Fibroblast of lung (primary cell): ENCODE measurements at places on chromosomes 2 and 18. TPM values are rescaled to one million over a fixed set of nuclear protein-coding genes. Genes with fewer than 3 reads are reported as not detected.

- DNase-seq, result peak; percentile 88
Measured at GRCh38 chr2:63698786-63699548, 110.2 kb downstream of the MDH1 start.

TACR1 gene
- total RNA-seq, result 0.17 TPM in 1 of 2 replicates, not detected in the other

- peak; percentile 82 for DNase-seq
Measured at GRCh38 chr2:33354981-33355380, 121.5 kb upstream of the RASGRP3 start.

NT5C1B gene
- total RNA-seq, result not detected in 2 replicates

GRCh38 chr2:202061695-202062094 is 11.4 kb upstream of the KIAA2012 start:
- DNase-seq, result no peak

- no peak for DNase-seq
Measured at GRCh38 chr18:65901522-65901921, 150.7 kb downstream of the CDH7 start.

DNA sequence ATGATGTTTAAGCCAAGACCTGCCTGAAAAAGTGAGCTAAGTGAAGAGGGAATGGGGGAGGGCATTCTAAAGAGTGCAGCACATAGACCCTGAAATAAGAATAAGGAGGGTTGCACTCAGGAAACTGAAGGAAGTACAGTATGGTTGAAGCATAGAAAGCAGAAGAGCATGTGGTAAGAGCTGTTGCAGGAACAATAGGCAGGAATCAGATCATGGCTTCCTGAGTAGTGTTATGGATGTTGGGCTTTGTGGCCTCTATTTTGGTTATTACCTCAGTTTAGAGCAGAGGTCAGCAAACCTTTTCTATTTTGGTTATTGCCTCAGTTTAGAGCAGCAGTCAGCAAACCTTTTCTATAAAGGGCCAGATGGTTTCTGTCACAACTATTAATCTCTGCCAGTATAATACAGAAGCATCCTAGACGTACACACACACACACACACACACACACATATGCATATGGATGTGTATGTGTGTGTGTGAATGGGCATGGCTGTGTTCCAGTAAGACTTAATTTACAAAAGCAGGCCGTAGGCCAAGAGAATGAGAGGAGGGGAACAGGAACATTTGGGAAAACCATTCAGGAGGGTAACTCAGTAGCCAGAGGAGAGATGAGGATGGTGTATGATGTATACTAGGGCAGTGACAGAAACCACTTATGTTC is 91.1 kb upstream of the MYO3B start:
- DNase-seq, result no peak

EHD3 gene
- total RNA-seq, result 12.3 and 30.6 TPM in 2 replicates

GRCh38 chr2:42974721-42975717 is 182.6 kb upstream of the HAAO start:
- DNase-seq, result peak; percentile 74

- peak; percentile 81 for DNase-seq
Measured at GRCh38 chr18:79393635-79394533, 1.8 kb upstream of the NFATC1 start.

GRCh38 chr18:37869051-37869450 is 303.5 kb upstream of the CELF4 start:
- no peak for DNase-seq

DNA sequence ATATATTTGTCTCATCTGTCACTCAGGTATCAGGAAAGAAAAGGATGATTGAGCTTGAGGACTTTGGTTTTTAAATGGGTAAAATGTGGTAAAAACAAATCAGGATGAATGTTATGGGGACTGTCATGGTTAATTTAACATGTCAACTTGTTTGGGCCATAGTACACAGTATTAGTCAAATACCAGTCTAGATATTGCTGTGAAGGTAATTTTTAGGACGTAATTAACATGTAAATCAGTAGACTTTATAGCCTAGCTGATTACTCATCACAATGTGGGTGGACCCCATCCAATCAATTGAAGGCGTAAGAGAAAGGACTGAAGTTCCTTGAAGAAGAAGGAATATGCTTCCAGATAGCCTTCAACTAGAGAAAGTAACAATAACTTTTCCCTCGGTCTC is 275.7 kb upstream of the ZNF804A start:
- DNase-seq, result no peak

GRCh38 chr18:51490860-51491259 is 293.4 kb upstream of the MEX3C start:
- no peak for DNase-seq

CYP26B1 gene
- total RNA-seq, result 0.17 and 0.51 TPM in 2 replicates

- peak; percentile 6 for DNase-seq
Measured at GRCh38 chr2:240013343-240013742, 11.8 kb downstream of the NDUFA10 start.

GRCh38 chr2:85935746-85936208 is 47.0 kb upstream of the ST3GAL5 start:
- peak; percentile 98 for DNase-seq

GRCh38 chr2:45993476-45993991 is 303.7 kb upstream of the EPAS1 start:
- DNase-seq, result peak; percentile 92

- no peak for DNase-seq
Measured at GRCh38 chr18:69830189-69830588, 117.5 kb downstream of the CD226 start.

FAM124B gene
- not detected in 2 replicates for total RNA-seq

PLGLB2 gene
- 1.3 and 1.7 TPM in 2 replicates for total RNA-seq

DNA sequence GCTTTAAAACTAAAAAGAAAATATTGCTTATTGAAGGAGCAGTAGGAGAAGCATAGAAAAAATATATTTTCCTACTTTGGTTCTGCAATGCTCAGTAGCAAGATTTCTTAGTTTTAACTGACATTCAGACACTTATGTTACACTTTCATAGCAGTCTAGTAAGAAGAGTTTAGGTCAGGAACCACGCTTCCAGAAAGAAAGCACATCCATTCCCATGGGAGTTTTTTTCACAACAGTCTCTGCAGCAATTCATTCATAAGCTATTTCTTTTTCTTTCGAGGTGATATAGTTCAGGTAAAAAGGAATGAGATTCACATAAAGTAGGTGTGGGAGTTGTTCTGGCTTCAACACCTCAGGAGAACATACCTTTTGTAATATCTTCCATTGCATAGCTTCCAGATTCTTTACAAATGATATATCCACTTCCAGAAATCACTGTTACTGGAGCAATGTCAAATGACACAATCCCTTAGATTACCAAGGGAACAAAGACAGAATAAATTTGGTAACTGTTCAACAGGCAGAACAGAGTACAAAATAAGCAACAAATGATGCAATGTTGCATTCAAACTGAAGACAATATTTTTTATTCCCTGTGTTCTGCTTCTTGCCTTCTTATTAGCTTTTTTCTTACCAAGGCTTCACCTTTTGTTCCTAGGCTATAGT is 95.2 kb upstream of the GULP1 start:
- DNase-seq, result peak; percentile 52

- no peak for DNase-seq
Measured at GRCh38 chr2:120720746-120721375, 14.8 kb upstream of the GLI2 start.

RIF1 gene
- 34.9 and 36.5 TPM in 2 replicates for total RNA-seq

CNGA3 gene
- total RNA-seq, result under 0.01 TPM in 2 replicates

GRCh38 chr2:236675526-236675925 is 105.9 kb downstream of the ACKR3 start:
- DNase-seq, result no peak

DNA sequence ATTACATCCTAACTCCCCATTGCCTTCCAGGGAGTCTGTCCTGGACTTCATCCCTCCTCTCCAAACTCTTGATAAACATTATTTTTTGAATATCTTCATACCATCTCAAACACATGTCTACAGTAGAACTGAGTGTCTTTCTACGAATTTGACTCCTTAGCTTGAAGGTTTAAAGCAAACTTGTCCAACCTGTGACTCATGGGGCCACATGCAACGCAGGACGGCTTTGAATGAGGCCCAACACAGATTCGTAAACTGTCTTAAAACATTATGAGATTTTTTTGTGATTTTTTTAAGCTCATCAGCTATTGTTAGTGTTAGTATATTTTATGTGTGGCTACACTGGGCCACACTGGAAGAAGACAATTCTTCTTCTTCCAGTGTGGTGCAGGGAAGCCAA is 98.1 kb downstream of the PARD3B start:
- DNase-seq, result peak; percentile 58

GRCh38 chr2:78034706-78035105 is 512.5 kb upstream of the LRRTM4 start:
- no peak for DNase-seq

GRCh38 chr2:157508676-157509075 is 64.8 kb upstream of the CYTIP start:
- no peak for DNase-seq

GRCh38 chr2:43480874-43481273 is 115.0 kb downstream of the THADA start:
- no peak for DNase-seq

- DNase-seq, result no peak
Measured at GRCh38 chr2:60883896-60884295, 2.5 kb downstream of the REL start.

GRCh38 chr2:239926587-239927232 is 98.4 kb downstream of the NDUFA10 start:
- DNase-seq, result no peak

DNA sequence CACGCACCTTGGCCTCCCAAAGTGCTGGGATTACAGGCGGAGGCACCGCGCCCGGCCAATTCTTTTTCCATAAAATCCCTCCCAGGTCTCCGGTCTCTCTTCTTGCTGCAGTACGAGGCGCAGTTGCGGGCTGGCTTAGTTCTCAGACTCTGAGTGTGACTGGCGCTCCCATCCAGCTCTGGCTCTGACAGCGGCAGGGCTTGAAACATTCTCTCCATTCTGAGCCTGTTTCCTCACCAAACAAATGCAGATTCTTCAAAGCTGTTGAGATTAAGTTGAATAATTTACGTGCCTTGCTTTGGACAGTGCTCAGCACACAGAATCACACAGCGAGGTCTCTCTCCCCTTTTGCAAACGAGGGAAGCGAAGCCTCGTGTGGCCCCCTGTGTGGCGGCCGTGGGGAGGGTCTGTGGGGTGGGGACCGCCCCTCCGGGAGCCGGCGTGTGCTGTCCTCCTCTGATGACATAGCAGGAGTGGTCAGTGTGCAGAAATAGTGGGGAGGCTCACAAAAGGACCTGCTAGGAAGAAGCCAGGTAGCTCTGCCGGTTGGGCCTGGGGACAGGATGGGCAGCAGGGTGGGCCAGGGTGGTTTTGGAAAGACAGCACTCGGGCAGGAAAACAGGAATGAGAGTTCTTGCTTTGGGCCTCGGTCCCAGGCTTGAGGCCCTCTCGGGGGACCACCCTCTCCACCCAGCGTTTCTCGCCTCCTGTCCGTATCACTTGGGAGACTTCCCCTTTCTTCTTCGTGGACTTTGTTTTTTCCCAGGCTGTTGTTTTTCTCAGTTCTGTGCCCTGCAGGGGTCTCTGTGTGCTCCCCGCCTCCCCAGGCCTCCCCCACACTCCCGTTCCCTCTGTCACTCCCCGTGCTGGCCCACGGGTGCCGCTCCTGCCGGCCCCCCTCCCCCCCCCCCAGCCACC is 75.0 kb downstream of the KCNG2 start:
- DNase-seq, result no peak

GRCh38 chr2:228590681-228591080 is 409.2 kb upstream of the SPHKAP start:
- DNase-seq, result no peak

DNA sequence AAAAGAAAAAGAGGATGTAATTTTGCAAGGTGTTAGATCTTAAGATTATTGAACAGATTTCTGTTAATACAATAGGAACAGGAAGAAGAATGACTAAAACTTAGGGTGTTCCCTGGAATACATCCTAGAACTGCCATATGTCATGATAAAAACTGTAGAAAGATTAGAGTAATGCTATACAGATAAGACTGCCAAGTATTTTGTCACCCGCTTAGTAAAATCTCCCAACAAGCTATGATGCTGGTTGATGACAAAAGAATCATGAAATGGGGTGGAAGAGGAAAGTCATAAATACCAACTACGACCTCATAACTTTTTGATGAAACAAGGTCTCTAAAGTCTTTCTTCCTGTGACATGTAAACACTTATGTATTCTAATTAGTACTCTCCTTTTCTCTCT is 163.6 kb upstream of the COL3A1 start:
- peak; percentile 60 for DNase-seq

RFTN2 gene
- 6.9 and 10.2 TPM in 2 replicates for total RNA-seq

RTP5 gene
- total RNA-seq, result not detected in 2 replicates

DNA sequence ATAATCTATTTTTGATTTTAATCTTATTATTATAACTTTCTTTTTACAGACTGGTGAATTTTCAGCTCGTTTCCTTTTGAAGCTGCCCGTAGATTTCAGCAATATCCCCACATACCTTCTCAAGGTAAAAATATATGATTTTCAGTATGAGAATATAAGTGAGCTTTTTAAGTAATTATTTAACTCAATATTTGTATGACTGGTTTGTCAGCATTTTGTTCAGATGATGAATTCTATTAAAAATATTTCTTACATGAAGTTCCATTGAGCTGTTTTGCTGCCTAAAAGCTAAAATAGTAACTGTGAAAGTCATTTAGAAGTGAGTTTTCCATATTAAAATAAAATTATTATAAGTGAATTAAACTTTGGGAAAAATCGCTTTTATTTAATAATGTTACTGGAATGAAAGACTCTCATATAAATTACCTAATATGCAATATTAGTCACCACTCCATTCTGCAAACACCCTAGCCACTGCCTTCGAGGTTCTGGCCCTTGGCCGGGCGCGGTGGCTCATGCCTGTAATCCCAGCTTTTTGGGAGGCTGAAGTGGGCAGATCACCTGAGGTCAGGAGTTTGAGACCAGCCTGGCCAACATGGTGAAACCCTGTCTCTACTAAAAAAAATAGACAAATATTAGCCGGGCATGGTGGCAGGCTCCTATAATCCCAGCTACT is 155.3 kb downstream of the BABAM2 start:
- no peak for DNase-seq

COLEC11 gene
- total RNA-seq, result 0.77 and 0.83 TPM in 2 replicates

DNA sequence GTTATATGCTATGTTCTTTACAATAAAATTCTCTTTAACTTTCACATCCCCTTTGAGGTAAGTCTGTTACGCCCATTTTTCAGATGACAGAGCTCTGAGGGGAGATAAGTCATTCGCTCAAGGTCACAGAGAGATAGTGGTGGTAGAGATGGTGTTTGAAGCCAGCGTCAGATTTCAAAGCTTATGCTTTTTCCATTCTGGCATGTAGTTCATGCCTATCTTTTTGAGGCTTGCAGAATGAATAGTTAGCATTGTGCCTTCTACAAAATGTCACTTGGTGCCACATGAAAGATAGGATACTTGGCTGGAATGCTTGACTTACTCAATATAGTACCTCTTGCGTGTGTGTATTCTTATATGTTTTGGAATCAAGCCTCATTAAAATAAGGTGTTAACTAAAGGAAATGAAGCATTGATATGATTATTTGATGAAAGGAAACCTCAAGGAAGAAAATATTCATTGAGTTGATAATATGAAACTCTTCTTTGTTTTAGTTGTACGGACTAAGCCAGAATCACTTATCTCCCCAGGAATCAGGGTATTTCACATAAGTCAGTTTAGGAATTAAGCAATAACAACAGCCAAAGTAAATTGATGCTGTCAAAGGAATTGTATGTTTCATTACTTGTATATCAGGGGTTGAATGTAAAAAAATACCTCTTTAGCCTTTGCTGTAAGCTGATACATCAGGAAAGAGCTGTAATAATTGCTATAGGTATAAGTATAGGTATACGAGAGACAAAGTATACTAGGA is 15.5 kb downstream of the SPATS2L start:
- DNase-seq, result no peak

PMS1 gene
- total RNA-seq, result 34.2 and 41.0 TPM in 2 replicates

GRCh38 chr2:211447548-211447947 is 891.1 kb downstream of the CPS1 start:
- DNase-seq, result no peak
